ENCODE measurements at places on chromosomes 1 and 21.

GRCh38 chr1:234536741-234537140 lies 57.8 kb upstream of the TARBP1 start:
- DNase-seq, result no peak

- peak; percentile 49 for DNase-seq
Measured at GRCh38 chr1:154478639-154479038, 23.4 kb upstream of the TDRD10 start.

- peak; percentile 88 for DNase-seq
Measured at GRCh38 chr1:60171801-60172200, 98.2 kb upstream of the C1orf87 start.

DNA sequence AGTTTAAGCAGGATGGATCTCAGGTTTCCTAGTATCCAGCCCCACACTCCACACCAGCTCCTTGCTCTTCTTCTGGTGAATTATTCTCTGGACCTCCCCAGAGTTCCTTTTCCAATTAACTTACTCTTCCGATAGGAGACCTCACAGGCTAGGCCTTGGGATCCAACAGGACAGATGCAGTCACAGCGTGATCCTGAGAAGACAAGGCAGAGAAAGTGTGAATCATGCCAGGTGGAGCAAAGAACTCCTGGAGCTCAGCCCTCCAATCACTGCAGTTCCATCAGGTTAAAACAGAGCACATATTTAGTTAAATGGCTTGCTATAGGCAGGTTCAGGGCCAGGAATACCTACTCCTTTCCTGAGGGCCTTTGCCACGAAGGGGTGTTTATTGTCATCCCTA lies 34.1 kb downstream of the C8B start:
- DNase-seq, result no peak

GRCh38 chr1:117658676-117659075 lies 52.8 kb downstream of the TENT5C start:
- DNase-seq, result no peak

DNA sequence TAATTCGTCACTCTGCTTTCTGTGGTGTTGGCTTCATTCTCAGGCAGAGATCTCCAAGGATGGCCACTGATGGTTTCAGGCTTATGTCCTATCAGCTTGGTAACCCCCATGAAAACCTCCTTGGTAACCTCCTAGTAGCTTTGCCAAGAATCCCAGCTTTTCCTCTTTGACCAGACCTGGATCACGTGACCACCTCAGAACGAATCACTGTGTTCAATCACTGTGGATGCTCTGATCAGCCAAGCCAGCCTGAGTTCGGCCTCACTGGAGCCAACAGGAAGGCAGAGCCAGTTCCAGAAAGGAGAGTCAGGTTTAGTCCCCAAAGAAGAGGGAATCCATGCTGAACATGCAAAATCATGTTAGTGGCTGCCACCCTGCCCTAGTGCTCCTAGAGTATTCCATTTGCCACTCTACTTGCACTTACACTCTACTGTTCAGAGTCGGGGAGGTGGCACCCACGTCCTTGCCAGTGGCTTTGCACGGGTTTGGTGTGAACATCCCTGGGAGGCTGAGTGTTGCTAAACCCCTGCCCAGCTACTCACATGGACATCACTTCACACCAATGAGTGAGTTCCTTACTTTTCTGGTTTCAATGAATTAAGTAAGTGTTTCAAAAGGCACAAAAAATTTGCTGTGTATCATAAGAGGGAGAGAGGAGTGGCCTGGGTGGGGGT lies 33.5 kb upstream of the SSBP3 start:
- no peak for DNase-seq

- DNase-seq, result peak; percentile 77
Measured at GRCh38 chr1:26537951-26538352, 8.4 kb downstream of the RPS6KA1 start.

- DNase-seq, result peak; percentile 97
Measured at GRCh38 chr1:117821774-117822482, 107.5 kb downstream of the GDAP2 start.

- no peak for DNase-seq
Measured at GRCh38 chr1:2255047-2255419, 26.9 kb downstream of the SKI start.

GRCh38 chr1:43309405-43310025 lies 8.7 kb downstream of the TIE1 start:
- DNase-seq, result no peak

- no peak for DNase-seq
Measured at GRCh38 chr1:31727849-31728248, 24.0 kb upstream of the COL16A1 start.

- DNase-seq, result no peak
Measured at GRCh38 chr1:41788427-41788826, 130.3 kb downstream of the HIVEP3 start.

GRCh38 chr1:52503706-52504105 lies 49.2 kb downstream of the TUT4 start:
- peak; percentile 2 for DNase-seq

All from choroid plexus epithelial cell (primary cell).